Lung (tissue), 17 donors: ENCODE measurements at places on chromosomes 3 and 15. TPM values are rescaled to one million over a fixed set of nuclear protein-coding genes. Genes with fewer than 3 reads are reported as not detected.

The A4GNT gene
- not detected for total RNA-seq

The C3orf49 gene
- total RNA-seq, result not detected

The FBXW12 gene
- total RNA-seq, result not detected

The MNS1 gene
- total RNA-seq, result 7.8 TPM

The DPPA2 gene
- total RNA-seq, result not detected

The CHDH gene
- 10.9 TPM for total RNA-seq

The SLC35G2 gene
- 9.1 TPM for total RNA-seq

The PLCH1 gene
- 22.8 TPM for total RNA-seq

The MESD gene
- 26.0 TPM for total RNA-seq

The EBLN2 gene
- total RNA-seq, result 18.5 TPM

The C3orf22 gene
- total RNA-seq, result 0.28 TPM

The TBL1XR1 gene
- 130 TPM for total RNA-seq

The GLDN gene
- 75.8 TPM for total RNA-seq

The NDN gene
- 35.4 TPM for total RNA-seq

The CCDC54 gene
- total RNA-seq, result not detected

The GRM7 gene
- 1.3 TPM for total RNA-seq
